Left renal pelvis (tissue), 4 donors: ENCODE measurements at places on chromosomes 16 and 17.

DNA sequence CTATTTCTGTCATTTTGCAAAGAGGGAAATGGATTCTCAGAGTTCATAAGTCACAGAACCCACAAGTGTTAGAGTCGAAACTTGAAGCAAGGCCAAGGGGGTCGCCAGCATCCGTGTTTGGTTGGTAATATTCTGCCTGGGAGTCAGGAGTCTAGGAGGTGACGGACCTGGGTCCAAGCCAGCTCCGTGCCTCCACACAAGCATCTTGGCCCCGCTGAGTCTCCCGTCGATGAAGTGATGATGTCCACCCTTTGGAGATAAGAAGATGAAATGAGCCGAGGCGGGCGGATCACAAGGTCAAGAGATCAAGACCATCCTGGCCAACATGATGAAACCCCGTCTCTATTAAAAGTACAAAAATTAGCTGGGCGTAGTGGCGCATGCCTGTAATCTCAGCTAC is 53.2 kb upstream of the TNRC6C start:
- no peak for DNase-seq

- DNase-seq: no peak
These were observed 1.4 kb downstream of the TLCD1 start for GRCh38 chr17:28724500-28725165.

- DNase-seq: no peak
These were observed 58.8 kb upstream of the GSE1 start for GRCh38 chr16:85554114-85554888.

DNA sequence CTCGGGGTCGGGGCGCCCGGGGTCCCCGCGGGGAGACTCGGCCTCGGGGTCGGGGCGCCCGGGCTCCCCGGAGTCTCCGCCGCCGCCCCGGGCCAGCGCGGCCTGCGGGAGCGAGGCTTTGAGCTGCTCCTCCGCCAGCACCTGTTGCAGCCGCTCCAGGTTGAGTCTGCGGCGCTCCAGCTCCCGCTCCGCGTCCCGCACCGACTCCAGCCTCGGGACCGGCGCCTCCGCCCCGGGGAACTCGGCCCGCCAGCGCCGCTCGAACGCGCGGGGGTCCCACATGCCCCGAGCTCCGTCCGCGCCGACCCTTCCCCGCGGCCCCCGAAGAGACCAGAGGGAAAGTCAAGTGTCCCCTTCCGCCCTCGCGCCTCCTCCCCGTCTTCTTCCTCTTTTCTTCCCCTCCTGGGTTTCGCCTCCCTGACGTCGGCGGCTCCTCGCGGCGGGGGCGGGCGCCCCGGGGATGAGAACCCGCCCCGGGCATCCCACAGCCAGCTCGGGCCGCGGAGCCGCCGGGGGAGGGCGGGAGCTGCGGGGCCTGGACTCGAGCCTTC is 40.8 kb upstream of the BHLHA9 start:
- DNase-seq: no peak

DNA sequence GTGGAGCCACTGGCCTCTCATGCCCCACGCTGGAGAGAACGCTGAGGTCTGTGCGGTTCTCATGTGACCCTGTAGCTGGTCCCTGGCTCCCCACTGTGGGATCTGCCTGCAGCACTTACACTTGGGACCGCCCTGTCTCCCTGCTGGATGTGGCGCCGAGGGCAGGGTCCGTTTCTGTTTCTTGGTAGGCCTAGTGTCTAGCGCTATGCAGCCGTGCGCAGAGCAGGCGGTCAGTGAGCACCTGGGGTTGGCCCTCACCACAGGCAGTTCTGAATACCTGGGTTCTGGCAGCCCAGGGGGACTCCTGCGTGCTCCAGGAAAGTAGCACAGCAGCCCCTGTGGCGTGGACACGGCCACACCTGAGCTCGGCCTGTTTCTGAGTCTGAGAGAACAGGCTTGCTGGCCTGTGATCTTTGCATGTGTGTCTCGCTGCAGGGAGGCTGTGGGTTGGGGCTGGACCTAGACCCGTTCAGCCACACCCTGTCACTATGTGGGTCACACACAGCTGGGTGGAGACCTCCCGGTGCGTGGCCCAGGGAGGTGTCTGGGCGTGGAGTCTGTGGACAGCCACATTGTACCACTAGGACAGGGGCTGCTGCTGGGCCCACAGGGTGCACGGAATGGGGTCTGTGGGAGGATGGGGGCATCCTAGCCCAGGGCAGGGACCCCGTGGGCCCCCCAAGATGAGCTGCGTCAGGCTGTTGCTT is 2.8 kb downstream of the CAPN15 start:
- no peak for DNase-seq

GRCh38 chr17:57242148-57242547 is 14.2 kb upstream of the MSI2 start:
- no peak for DNase-seq
